ENCODE measurements at places on chromosomes 12 and 14.

DNA sequence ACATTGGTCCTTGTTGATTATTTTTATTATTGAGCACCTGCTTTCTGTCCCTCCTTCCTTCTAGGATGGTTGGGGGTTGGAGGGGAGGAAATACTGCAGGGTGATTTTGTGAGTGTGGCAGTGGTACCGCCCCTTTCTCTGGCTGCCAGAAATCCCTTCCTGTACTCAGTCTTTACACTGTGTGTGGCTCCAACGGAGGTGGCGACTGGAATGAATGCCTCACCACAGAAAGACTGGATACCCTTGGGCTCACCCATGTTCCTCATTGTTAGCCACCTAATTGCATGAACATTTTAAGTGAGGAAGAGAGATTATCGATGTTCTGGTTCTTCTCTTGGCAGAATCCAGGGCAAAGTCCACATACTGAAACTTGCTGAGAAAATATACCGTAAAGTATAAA lies 272.0 kb upstream of the E2F7 start:
- DNase-seq = no peak

DNA sequence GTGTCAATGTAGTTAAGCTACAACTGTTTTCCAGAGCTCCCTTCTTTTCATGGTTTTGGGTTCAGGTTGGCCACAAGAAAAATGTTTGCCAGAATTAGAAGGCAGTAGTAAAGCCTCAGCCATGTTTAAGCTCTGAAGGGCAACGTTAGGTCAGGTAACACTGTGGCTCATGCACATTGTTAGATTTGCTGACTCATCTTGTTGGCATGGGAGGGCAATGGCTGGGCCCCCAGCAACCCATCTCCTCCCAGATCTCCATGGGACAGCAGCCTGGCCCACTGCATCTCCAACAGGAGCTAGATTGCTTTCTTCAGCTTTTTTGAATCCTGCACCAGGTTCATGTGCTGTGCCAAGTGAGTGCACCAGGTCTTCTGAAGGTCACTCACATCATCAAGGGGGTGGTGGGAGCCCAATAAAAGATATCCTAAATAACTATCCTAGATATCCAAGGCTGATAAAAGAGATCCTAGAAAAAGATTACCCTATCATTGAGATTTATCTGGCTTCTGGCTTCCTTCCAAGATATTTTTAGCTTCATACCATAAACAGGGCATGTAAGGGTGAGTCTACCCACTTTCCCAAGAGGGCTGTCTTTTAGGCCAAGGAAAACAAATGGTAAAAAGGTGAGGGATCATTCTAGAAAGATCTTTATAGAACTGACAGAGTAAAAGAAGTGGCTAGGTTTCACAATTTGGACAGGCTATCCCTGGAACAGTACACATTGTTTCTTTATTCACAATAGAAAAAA lies 28.9 kb downstream of the PTGER2 start:
- DNase-seq = no peak

DNA sequence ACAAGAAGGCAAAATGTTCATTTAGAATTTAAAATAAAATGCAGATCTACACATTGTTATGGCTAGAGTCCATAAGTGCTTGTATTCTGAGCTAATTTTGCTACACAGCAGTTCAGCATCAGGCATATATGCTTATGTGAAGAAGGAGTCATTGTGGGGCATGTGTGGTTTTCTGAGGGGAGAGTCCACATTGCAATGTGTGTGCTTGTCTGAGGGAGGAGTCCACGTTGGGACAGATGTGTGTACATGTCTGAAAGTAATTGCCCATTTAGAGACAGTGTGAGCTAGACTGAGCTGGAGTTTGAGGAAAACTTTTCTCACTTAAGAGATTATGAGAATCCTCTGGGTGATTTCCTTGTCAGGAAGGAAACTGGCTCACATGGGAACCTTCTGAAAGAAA lies 767.9 kb downstream of the TMEM121 start:
- no peak for DNase-seq

DNA sequence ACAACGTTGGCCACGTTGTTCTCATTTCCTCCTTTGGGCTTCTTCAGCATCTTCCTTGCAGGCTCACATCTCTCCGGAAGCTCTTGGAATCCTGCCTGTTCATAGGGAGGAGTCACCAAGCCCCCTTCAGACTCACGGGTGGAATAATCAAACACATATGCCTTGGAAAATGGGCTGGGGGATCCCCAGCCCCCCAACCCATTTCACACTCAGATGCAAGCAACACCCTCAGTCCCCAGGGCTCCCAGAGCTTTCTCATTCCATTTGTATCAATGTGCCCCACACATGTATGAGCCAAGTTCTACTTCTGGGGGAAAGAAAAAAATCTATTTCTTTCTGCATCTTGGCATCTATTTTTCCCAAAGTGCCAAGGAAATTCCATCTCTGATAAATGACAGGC lies 33.1 kb downstream of the WSCD2 start:
- DNase-seq = no peak

GRCh38 chr14:105303949-105304348 lies 3.1 kb upstream of the BRF1 start:
- DNase-seq = no peak

- peak; percentile 97 for DNase-seq
Measured at GRCh38 chr12:68364893-68365725, 32.9 kb upstream of the MDM1 start.

DNA sequence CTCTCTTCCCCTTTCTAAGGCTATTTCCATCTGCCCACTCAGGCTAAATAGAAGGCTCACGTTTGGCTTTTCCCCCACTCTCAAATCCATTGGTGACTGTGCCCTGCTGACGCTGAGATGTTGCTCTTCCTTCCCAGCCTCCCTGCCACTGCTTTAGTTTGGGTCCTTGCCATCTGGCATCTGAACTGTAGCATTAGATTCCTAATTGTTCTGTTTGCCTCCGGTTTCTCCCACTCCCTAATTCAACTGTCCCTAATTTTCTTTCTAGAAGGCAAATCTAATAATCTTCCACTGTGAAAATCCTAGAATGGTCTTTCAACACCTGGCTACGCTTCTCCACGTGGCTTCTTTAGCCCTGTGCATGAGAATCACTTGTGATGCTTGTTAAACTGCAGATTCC lies 37.6 kb upstream of the SMOC1 start:
- DNase-seq = no peak

- no peak for DNase-seq
Measured at GRCh38 chr14:95531969-95532368, 2.9 kb upstream of the GLRX5 start.

DNA sequence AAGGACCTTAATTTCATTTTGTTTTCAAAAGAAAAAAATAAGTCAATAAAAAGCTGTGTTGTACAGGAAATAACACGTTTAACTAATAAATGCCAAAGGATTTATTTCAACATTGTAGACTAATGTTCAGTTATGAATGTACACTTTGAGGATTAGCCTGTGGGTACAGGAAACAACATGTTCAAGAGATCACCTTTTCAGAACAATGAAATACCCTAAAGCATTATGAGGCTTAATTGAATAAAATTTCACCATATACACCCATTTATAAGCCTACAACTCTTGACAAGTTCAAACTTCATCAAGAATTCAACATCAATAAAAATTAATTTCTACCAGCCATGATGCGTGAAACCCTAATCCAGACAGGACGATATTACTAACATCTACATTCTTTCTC lies 56.6 kb upstream of the SLC6A15 start:
- DNase-seq = no peak

DNA sequence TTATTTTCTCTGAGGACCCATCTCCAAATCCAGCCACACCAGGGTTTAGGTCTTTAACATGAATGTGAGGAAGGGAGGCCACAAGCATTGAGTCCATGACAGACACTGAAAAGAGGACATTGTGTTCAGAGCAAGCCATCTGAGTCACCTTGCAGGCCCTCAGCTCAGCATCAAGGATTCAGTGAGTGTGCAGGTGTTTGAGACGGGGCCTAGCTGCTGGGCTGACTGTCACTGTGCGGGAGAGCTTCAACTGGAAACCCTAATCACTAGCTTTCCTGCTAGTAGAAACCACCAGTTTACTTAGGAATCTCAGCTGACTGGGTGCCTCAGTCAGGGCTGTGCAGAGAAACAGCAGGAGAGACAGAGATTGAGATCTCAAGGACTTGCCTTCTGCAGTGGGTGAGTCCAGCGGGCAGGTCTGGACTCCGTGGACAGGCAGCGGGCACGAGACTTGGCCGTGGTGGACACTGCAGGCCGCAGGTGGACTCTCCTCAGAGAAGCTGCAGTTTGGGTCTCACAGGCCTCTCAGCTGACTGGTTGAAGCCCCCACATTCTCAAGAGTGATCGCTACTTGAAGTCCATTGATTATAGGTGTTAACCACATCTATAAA lies 86.1 kb upstream of the DYNC1H1 start:
- DNase-seq = no peak

GRCh38 chr12:11954181-11954580 lies 116.6 kb upstream of the BCL2L14 start:
- no peak for DNase-seq

GRCh38 chr12:94558612-94559011 lies 91.7 kb downstream of the TMCC3 start:
- DNase-seq = no peak

DNA sequence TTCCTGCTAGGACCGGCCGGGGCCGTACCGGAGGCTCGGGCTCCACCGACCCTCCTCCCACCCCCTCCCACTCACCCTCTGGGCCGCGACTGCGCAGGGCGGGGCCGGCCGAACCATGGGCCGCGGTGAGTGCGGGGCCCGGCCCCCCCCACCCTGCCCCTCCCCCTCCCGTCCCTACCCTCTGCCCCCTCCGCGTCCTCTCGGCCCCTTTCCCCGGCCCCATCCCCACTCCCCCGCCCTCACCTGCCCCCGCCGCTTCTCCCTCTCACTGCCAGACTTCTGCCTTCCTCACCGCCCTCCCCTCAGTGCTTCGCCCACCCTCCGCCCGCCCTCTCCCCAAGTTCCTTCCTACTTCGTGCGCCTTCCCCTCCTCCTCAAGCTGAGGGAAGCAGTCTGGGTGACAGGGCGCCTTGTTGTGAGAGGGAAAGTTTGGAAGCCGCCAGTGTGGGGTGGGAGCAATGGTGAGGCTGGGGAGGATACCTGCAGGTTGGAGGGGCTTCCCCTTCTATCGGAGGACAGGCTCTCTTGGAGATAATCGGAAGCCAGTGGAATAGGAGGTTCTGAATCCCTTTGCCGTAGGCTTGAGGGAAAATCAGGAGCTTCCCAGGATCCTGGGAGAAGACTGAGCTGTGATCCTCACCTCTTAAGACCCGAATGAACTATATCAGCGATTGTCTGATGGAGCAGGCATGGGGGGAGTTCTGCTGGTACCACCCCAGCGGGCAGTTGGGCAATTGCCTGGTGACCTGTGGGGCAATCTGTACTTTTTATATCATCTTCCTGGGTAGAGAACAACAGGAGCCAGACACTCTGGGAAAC lies 472 bp downstream of the MBD6 start:
- DNase-seq = no peak

DNA sequence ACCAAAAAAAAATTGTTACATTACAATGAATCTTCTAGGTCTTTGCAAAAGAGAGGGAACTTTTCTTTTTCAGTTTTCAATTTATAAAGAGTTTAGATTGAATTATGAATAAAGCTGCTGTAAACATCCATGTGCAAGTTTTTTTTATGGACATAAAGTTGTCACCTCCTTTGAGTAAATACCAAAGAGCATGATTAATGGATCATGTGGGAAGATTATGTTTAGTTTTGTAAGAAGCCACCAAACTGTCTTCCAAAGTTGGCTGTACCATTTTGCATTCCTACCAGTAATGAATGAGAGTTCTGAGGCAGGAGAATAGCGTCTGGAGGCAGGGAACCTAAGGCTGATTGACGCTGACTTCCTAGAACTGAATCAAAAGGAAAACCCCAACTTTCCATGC lies 30.2 kb downstream of the LEMD3 start:
- no peak for DNase-seq

GRCh38 chr14:44162197-44162596 lies 344.9 kb downstream of the FSCB start:
- DNase-seq = no peak

DNA sequence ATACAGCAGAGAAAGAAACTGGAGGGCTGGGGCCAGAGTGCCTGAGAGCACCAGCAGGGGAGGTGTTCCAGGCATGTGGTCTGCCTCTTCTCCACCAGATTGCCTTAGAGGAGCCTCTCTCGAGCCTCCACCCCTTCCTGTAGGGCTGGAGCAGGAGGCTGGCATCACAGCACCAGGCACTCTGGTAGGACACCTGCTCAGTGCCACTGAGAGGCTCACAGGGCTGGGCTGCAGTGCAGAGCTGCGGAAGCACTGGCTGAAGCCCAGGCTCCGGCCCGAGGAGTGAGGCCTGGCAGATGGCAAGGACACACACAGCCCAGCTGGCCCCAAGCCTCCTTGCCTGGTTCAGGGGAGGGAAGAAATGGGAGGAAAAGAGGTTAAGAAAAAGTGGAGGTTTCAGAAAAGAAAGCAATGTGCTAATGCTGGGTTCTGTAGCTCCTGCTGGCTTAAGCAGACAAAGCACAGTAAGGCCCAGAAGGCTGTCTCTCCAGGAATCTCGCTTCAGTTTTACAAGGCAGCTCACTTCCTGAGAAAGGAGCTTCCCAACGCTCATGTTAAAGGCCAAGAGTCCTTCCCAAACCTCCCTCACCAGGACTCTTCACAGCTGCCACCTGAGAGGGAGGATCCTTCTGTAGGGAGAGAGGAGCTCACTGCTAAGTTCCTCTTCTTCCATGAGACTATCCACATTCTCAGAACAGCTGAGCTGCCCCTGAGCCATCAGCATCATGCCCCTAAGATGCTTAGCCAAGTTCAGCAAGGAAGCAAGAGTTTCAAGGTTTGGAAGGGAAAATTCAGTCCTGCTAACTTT lies 23.8 kb downstream of the SPTB start:
- DNase-seq = no peak
